Activated CD4-positive, alpha-beta T cell treated with anti-CD3 and anti-CD28 coated beads, Interleukin-2, amount 10 ng/mL, durations not matched to agents 24 days and 14 days (primary cell): ENCODE measurements at places on chromosomes 6 and 20.

DNA sequence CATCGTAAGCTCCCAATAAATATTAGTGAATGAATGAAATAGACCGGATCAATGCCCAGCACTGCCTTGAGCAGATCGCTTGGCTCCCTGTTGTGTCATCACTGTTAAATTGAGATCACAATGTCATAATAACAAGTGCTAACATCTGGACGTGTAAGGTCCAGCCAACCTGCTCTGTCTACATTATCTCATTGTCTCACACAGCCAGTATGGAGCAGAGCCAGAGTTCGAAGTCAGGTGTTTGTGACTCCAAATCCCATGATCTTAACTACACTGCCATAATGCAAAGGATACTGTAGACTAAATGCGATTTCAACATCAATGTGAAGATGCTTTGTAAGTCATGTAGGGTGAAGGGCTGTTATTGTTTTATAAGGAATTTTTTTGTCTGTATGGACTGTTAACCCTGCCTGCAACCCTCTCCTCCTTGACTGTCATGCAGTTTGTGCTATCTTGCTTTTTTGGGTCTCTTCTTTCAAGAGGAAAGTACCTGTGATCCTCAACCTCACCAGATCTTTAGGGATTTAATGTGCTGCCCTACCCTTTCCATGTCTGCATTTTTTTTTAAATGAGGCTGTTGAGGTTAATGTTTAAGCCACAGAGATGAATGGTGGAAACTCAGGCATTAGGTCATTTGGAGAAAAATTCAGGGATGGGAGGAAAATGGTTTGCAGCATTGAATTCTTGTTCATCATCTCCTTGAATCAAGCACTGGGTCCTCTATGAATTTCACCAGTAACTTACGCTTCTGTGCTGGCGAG lies 49.0 kb upstream of the OCSTAMP start:
- DNase-seq = no peak

DNA sequence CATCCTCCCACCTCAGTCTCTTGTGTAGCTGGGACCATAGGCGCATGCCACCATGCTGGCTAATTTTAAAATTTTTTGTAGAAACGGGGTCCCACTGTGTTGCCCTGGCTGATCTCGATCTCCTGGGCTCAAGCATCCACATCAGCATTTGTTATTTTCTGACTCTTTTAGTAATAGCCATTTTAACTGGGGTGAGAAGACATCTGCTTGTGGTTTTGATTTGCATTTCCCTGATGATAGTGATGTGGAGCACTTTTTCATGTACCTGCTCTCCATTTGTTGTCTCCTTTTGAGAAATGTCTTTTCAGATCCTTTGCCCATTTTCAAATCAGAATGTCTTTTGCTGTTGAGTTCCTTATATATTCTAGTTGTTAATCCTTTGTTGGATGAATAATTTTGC lies 22.2 kb upstream of the TULP4 start:
- DNase-seq = no peak

- DNase-seq = no peak
Observed at GRCh38 chr6:25903467-25904099, 26.9 kb downstream of the SLC17A2 start.

DNA sequence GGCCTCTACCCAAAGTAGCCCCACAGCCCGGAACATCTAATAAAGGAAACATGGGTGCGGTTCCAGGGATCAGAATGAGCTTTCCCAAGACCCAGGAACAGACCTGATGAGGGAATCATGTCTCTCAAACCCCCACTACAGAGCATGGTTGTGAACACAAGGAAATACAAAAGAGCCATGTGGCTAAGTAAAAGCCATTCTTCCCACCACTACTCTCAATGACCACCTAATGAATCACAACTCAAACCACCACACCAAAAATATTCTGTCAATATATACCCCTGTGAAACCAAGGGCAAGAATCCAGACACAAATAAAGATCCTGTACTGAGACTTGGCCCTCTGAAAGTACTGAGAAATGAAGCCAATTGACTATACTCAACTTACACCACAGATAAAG lies 20.9 kb upstream of the COL21A1 start:
- no peak for DNase-seq

DNA sequence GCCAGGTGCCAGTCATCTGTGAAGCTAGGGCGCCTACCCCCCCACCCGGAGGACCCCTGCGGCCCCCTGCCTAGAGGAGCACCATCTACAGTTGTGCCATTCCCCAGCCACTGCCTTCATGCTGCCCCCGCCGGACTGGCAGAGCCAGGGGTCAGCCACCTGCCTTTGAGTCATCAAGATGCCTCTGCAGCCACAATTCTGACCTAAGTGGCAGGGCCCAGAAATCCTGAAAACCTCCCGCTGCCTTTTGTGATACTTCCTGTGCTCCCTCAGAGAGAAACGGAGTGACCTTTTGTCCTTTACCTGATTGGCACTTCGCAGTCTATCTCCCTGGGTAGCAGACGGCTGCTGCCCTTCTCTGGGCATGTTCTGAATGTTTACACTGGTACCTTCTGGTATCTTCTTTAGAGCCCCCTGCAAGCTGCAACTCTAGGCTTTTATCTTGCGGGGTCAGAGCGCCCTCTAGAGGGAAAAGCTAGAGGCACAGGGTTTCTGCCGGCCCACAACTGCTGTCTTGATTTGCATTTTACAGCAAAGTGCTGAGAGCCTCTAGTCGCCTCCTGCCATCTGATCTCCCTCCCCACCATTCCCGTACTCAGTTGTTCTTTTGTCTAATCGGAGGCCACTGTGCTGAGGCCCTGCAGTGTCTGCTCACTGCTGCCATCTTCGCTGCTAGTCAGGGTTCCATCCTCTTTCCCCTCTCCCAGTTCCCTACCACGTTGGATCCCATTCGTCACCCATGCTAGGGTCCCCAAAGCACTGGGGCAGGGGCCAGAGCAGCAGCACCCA lies 26.9 kb downstream of the SPATA2 start:
- peak; percentile 86 for DNase-seq

DNA sequence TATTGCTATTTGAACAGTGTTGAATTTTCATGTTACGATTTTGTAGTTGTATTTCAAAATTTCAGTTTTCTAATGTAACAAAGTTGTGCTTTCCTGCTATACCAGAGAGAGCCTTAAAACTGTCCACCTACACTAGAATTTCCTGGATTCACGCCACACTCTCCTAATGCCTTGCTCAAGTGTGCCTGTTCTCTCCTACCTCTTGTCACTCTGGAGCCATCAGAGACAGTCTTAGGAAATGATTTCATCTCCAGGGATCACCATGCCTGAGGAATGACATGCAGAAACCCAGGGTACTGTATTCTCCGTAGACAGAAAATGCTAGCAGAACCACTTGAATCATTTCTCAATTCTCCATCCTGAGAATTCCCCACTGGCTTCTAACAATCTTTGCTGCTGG lies 667.6 kb downstream of the KIF16B start:
- DNase-seq = no peak

DNA sequence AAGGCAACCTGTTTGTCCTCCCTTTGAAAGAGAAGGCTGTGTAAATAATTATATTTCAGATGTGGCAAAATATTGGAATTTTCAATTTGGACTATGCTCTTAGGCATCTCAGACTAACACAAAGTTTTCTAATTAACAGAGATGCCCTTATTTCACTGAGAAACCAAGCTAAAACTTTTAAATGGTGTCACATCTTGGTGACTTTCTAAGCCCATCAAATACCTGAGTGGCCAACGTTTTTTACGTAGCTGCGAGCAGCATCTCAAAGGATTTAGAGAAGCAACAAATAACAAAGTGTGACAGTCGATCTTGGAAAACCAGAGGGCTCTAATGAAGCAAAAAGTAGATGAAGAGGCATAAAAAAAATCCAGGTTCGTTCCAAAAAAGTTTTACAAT lies 3.4 kb upstream of the HEY2 start:
- DNase-seq = no peak

GRCh38 chr20:35291654-35292503 lies at the start of gene FAM83C:
TSS of gene FAM83C (minus strand) at chr20:35292425. CDS start at chr20:35292304, 121 bp downstream.
- DNase-seq = no peak

GRCh38 chr6:142763205-142763604 lies 181.8 kb downstream of the HIVEP2 start:
- no peak for DNase-seq

- DNase-seq = no peak
Observed at GRCh38 chr20:55258559-55258958, 746.8 kb downstream of the CBLN4 start.

- no peak for DNase-seq
Observed at GRCh38 chr6:52352239-52353018, 9.5 kb upstream of the PAQR8 start.

GRCh38 chr6:96889146-96889545 lies 8.5 kb downstream of the NDUFAF4 start:
- no peak for DNase-seq

DNA sequence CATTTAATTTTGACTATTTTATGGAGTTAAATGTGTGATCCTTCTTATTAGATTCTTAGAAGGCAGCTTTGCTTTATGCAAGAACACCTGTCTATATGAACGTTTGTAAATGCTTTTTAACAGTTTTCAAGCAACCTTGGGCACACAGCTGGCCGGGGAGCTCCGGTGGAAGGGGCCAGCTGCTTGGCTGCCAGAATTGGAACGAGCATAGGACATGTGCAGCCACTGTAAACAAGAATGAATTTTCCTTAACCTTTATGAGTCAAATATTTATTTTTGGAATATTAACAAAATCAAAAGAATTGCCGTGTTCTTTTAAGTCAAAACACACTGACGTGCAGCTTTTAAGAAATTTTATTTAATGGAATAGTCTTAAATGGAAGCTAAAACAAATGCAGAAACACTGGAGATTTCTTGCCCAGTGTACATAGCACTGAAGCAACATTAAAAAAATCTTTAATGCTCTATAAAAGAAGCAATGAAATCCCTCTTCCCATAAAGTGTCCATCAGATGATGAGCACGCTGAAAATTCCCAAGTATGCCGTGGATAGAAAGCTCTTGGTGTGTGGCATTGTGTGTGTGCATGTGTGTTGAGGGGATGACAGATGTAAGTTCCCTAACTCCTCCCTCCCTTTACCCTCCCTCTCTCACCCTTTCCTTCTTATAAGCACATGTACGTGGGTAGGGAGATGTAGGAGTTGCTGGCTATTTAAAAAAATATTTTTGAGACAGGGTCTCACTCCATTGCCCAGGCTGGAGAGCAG lies 208.9 kb upstream of the EXOC2 start:
- DNase-seq = no peak

GRCh38 chr6:145028144-145028818 lies 707.0 kb downstream of the EPM2A start:
- peak; percentile 71 for DNase-seq

GRCh38 chr6:152701863-152702401 lies 4.2 kb downstream of the MYCT1 start:
- DNase-seq = no peak

GRCh38 chr20:635028-635892 lies 17.7 kb downstream of the SRXN1 start:
- no peak for DNase-seq

DNA sequence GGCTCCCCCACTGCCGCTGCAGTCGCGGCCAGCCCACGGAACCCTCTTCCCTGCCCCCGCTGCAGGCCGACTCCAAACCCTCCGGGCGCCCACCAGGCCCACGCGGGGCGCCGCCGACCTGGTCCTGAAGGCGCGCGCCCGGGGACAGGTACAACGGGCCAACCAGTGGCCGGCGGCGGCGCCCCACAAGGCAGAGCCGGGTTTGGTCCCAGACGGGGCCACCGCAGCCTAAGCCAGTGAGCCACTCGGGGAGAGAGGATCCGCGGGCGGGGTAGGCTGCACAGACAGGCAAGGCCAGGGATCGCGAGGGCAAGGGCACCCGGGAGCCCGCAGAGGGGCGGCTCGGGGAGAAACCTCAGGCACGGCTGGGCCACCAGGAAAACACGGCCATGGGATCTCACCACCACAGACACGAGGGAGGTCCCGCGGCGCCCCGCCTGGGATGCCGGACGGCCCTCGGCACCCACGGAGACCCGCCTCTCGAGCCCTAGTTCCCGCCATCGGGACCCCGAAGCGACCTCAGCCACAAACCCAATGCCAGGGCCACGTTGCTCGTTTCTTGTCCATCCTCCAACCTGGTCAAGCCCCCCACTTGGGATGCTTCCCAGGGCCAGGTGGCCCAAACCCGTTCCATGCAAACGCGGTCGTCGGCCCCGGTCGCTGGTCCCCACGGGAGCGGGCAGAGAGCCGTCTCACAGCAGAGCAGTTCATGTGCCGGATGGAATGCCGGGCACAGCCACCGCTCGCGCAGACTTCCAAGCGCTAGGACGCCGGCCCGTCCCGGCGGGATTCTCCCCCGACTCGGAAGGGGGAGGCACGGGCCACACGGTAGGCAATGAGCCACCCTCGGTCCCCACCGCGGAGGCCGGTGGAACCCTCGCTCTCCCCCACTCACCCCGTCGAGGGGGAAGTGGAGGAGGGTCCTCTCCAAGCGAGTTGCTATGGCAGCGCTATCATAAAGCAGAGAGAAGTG lies 1956.6 kb upstream of the DEFB115 start:
- no peak for DNase-seq

- peak; percentile 55 for DNase-seq
Observed at GRCh38 chr6:149356081-149356750, 38.7 kb downstream of the TAB2 start.

DNA sequence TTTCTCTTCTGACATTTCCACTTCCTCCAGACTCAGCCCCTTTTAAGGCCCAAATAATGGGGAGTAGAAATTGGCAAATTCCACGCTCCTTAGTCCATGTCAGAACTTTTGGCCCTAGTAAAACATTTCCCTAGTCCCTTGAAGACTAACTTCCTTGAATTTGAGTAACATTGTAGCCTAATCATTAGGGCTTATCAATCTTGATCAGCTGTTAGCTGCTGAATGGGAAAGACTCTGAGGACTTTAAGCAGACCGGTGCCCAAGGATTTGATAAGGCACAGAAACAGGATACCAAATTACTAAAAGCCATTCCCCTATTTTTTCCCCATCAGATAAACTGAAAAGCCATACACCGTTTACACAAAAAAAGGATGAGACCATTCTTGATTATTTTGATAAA lies 37.0 kb upstream of the ECI2 start:
- DNase-seq = no peak

DNA sequence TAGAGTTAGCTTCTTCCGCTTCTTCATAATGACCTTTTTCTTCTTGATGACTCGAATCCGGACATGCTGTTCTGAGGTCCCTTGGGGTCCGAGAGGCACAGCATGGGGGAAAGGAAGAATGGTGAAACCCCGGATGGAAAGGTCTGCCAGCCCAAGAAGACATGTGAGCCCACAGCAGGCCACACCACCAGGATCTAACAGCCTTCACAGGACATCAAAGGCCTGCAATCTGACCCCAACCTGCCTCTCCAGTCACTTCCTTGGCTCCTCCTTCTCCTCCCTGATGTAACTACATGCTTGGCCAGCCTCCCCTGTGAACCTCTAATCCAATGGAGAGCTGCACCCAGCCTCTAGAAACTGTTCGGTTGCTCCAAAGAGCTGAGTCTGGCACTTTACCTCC lies 1.6 kb downstream of the CPXM1 start:
- no peak for DNase-seq
